ENCODE measurements at places on chromosomes 2 and 18.

DNA sequence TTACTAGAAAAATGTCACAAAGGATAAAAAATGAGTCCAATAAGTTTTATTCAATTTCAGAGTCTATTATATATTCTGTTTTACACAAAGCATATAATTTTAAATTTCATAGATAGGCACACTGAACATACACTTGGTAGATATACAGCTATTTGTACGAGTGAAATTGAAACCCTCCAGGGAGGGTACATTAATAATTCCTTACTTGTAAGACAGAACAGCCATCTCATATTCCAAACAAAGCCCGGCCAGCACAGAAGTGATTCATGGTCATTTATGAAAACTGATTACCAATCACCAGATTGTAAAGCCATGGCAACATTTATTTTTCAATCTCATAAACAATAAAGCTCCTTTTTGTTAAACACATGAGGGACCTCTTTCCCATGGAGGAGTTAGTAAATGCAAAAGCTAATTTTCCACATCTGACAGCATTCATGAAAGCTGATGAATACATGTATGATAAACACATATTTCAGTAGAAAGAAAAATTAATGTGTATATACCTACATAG, 190.6 kb downstream of the TDRD15 start:
- no peak for DNase-seq

- DNase-seq: no peak
Measured at GRCh38 chr2:12805033-12805432, 88.3 kb downstream of the TRIB2 start.

GRCh38 chr2:20616341-20616871, 34.5 kb downstream of the HS1BP3 start:
- DNase-seq: no peak

DNA sequence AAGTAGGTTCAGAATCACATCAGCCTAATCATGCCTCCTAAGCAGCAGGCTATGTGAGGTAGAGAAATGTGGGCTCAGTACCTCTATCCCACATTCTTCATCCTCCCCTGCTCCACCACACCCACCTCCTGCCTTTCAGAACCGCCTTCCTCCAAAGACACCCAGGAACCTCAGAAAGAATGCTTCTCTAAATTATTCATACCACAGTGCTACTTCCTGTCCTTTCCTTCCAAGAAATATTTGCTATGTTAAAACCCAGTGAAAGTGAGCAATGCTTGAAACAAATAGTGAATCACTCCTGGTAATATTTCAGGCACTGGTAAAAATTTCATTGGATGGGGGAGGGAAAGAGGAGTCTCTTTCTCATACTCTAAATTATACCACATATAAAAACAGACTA, 24.0 kb upstream of the CREB1 start:
- DNase-seq: no peak

- DNase-seq: no peak
Measured at GRCh38 chr2:104857262-104858005, 3.5 kb downstream of the POU3F3 start.

DNA sequence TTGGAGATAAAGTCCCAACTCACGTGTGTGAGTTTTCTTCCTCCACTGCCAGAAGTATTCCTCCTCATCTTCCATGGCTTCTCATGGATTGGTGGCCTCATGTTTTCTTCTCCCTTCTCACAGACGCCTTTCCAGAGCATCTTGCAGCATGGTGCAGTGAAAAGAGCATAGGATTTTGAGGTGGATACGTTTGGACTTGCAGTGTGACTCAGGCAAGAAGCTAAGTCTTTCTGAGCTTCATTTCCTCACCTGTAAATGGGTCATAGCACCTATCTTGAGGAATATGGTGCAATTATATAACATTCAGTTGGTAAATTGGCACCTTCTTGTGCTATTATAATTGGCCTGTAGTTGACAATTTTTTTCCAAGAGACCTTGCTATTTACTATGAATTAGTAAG, 247.6 kb downstream of the RDH14 start:
- no peak for DNase-seq

- no peak for DNase-seq
Measured at GRCh38 chr2:30348825-30349224, 98.2 kb upstream of the LCLAT1 start.

DNA sequence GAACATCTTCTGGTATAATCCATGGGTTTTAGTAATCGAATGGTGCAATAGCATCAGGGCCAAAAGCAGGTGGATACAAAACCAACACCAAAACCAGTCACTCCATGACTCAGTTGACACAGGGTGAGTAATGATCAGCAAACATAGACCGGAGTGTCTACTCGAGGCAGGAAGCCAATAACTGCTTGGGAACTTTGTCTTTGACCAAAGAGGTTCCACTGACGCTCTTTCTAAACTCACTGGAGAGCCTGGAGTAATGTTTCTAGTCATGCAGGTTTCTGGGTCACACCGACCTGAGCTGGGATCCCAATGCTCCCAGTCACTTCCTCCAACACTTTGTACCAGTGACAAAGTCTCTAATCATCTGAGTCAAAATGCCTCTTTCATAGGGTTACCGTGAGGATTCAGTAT, 30.9 kb downstream of the MREG start:
- no peak for DNase-seq

DNA sequence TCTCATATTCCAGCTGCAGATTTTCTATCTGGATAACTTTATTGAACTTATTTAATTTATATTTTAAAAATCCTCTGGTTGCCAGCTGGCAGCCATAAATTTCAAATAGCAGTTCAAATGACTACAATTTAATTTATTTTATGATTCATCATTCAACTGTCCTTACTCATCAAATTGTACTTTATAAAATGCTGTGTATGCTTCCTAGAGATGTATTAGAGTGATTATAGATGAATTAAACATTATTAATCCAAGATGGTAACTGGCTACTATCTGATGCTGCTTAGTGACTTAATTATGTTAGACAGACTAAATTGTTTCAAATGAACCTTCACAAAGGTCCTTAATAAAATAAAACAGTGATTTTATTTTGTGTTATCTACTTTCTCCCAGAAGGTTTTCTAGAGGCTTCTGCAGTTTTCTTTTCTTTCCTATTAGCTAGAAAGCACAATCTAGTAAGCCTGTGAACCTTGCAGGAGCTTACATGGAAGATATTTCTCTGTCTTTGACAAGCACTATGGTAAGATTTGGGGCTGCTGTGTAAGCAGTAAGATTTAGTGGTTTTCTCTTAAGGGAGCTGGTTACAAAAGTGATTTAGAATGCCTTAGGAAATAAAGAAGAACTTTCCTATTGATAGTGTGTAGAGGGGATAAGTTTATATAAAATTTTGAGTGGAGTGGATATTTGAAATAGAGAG, 322.3 kb downstream of the FSIP2 start:
- no peak for DNase-seq

- DNase-seq: no peak
Measured at GRCh38 chr2:164561416-164561815, 59.9 kb downstream of the GRB14 start.

- DNase-seq: no peak
Measured at GRCh38 chr2:159050426-159050825, 82.0 kb downstream of the TANC1 start.

DNA sequence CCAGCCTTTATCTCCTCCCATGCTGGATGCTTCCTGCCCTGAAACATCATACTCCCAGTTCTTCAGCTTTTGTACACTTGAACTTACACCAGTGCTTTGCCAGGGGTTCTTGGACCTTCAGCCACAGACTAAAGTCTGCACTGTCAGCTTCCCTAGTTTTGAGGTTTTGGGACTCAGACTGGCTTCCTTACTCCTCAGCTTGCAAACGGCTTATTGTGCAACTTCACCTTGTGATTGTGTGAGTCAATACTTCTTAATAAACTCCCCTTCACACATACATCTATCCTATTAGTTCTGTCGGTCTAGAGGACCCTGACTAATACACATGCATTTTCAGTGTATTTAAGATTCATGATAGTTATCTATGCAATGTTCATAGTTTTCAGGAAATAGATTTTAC, 35.8 kb upstream of the ZNF804A start:
- no peak for DNase-seq

GRCh38 chr2:134131681-134132489, 122.0 kb upstream of the MGAT5 start:
- no peak for DNase-seq

- DNase-seq: no peak
Measured at GRCh38 chr18:22604390-22604985, 186.8 kb upstream of the CTAGE1 start.

DNA sequence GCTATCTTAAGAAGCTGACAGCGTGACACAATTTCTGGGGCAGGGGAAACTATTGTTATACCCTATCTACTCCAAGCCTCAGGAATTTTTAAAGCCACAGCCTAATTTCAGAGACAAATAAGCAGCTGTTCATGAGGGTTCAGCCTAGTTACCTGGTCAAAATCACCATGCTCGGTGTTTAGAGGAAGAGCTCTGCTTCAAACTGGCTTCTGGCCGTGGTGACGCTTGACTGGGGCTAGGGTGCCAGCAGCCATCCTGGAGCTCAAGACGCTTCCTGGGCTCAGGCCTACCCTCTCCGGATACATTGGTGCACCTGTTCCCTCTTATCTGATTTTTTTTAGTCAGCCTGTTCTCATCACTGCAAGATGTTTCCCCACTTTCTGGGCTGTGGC, 41.7 kb downstream of the FRZB start:
- DNase-seq: no peak

- no peak for DNase-seq
Measured at GRCh38 chr2:19667085-19667484, 234.7 kb downstream of the TTC32 start.

- DNase-seq: no peak
Measured at GRCh38 chr2:68819556-68819955, 51.6 kb downstream of the BMP10 start.

DNA sequence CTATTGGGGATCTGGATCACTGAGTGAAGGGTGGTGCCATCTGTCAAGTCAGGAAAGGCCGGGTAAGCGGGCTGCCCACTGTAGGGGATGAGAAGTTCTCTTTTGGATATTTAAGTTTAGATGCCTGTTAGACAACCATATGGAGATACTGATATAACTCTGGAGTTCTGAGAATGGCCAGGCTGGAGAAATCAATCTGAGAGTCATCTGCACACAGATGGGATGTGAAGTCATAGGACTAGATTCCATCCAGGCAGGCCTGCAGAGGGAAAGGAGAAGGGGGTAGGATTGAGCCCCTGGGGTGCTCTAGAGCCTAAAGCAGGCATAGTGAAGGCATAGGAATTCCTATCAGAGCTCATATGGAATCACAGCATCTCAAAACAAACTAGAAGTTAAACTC, 30.1 kb downstream of the SPRED2 start:
- DNase-seq: no peak

- DNase-seq: no peak
Measured at GRCh38 chr2:68948710-68949109, 4.0 kb downstream of the GKN2 start.

DNA sequence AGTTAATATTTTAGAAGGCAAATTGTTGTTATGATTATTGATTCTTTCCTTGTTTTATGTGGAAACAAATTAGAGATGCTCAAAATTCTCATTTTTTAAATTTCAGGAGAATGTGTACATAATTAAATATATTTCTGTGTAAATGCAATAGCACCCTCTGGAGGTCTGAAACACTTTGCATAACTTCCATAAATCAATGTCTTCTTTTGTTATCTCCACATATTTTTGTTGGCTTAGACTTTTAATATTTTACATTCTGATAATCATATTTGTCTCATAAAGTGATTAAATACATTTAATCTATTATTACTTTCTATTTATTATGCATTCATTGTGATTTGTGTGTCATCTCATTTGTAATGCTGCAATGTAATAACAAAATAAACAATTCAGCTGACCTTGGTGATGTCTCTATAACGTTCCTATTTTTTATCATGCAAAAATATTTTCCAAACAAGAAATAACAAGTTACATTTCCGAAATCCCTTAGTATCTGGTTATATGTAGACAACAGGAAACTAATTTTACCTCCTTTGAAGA, 201.8 kb upstream of the GALNT5 start:
- DNase-seq: no peak

- DNase-seq: no peak
Measured at GRCh38 chr18:11663439-11664029, 25.5 kb upstream of the GNAL start.

DNA sequence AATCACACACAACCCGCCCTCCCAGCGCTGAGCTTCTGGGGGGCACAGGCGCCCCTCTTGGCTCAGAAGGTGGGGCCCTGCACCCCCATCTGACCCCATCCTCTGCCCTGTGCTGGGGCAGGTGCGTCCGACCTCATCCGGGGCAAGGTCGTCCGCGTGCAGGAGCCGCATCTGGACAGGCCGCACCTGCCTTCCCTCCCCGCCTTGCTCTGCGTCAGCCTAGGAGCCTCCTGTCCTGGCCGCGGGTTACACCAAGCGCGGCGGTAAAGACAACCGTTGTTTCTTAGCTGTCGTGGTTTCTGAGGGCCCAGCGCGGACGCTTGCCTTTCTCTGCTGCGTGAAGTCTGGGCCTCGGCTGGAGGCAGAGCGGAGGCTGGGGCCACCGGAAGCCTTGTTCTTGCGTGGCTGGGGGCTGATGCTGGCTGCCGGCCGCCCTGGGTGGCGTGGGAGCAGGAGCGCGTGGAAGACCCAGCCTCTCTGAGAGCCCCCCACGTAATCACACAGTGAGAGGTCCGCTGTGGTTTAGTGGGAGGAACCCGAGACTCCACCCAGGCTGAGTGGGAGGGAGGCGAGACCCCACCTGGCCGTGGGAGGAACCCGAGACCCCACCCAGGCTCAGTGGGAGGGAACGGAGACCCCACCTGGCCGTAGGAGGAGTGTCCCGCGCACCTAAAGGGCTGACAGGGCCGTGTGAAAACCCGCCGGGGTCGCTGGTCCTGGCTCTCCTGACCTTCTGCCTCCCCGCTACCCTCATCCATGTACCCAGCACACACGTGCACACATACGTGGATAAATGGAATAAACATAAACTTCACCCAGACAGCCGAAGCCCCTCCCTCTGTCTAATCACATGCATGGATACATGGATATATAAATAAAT, 51.8 kb downstream of the KCNG2 start:
- DNase-seq: no peak

DNA sequence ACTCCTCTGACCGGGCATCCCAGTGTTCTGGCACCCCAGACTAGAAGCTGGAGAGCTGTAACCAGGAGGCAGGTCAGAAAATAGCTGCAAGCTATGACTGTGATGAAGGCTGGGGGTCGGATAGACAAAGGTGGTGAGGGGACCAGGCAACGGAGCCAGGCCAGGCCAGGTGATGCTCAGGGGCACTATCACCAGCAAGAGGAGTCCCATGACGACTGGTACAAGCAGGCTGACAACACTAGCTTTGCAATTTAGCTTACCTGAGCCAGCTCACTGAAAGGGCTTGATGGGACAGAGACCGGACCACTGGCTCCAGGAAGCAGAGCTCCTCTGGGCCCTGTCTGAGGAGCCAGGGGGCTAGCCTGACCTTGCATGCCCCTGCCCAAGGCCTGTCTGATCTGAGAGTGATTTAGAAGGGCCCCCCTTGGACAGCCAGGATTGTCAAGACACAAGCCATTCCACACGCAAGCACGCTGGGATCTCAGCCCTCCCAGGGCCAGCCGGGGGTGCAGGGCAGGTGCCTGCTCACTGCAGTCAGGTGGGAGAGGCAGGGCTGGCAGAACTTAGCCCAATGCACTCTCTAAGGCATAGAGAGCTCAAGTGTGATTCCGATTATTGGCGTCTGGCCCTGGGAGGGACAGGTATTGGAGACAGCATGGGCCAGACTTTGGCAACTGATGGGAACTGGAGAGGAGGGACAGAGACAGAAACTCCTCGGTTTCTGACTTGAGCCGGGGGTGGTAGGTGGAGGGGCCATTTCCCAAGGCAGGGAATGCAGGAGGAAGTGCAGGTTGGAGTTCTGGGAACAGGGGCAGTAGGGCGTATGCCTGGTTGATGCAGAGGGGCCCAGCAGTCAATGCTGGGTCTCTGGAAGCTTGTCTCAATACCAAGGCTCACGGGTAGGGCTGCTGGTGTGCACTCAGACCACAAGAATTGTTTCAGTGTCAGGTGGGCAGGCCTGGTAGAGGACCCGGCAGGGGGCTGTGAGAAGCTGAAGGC, 47.7 kb downstream of the MYO7B start:
- no peak for DNase-seq

Data from C1 segment of cervical spinal cord (tissue), 14 donors.